ENCODE measurements at places on chromosomes 6 and 20.

DNA sequence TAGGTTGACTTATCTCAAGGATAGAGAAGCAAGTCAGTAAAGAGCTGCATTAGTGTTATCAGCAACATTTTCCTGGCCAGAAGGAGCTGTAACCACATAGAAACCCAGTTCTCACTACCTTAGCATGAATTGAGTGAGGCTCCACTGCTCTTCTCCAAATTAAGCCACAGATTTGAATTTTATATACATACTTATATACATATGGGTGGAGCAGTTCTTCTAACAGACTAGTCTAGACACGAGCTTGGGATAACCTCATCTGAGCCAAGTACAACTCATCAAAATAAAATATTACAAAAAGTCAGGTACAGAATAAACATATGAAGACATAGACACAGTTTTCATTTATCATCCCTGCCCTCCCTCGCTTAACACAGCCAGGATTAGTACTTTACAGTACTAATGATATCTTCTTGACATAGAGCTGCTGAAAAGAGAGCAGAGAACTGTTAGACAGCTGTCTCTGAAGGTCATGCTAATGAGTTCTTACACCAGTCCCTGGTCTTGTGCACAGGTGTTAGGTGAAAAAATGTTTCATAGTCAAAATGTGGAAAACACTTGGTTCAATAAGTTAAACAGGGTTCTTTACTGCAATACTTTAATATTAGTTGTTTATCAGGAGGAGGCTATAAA is 147.4 kb upstream of the HTR1E start:
- DNase-seq: no peak

GRCh38 chr6:124961777-124962638 is at the start of gene RNF217:
RNF217 (plus strand) TSS chr6:124962437; CDS start chr6:124962545, 108 bp downstream.
- no peak for DNase-seq

- DNase-seq: no peak
Observed at GRCh38 chr6:3683331-3683730, 68.2 kb downstream of the PXDC1 start.

DNA sequence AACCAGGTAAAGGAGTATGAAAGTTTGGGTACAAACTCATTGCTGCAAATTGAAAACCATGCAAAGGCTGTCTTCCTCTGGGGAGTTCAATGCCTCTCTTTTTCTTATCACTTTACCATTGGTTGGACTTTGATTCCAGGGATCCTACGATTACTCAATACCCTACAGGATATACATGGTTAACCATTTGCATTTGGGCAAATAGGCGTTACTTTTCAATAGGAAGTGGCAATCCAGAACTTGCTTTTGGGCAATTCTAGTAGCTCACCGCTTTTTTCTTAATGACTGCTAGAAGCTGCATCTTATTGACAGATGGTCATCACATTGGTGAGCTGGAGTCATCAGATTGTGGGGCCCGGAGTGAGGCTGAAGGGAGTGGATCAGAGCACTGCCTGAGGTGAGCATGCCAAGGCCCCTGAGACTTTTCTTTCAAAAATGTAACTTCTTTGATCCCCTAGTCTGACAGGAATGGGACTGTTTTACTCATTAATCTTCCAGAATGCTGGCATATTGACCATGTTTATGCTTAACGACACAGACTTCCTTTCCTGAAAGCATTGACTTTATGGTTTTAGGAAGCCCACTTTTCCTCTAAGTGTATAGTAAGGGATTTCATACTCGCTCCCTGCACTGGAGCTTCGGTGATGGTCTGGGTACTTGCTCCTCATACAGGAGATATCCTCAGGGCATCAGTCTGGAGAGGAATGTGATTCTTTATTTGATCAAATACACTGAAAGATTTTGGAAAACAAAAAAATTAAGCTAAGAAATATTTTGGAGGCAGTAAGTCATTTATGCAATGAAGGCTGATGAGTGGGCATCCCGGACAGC is at the start of gene CCR6:
TSS of gene CCR6 (plus strand) at position 270 of the 831 bp plus-strand sequence. CDS start 13,039 bp downstream, outside the sequence.
- no peak for DNase-seq

- no peak for DNase-seq
Observed at GRCh38 chr6:120116343-120116742, 766.8 kb upstream of the MAN1A1 start.

DNA sequence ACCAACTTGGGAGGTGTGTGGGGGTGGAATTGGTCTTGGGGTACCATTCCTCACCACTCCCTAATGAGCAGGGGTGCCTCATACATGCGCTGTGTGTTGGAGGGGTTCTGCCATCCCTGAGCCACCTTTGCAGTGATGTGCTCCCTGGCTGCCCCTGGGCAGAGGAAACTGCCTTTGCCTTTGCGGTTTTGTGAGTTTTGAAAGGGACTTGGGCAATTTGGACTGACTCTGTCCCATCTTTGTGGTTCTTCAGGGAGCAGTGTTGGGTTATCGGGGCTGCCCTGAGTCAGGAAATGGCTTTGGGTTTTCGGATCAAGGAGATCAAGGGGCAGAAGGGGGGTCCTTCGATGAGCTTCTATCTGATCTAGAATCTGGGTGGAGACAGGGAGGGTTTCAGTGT is 3.9 kb upstream of the PHACTR3 start:
- no peak for DNase-seq

DNA sequence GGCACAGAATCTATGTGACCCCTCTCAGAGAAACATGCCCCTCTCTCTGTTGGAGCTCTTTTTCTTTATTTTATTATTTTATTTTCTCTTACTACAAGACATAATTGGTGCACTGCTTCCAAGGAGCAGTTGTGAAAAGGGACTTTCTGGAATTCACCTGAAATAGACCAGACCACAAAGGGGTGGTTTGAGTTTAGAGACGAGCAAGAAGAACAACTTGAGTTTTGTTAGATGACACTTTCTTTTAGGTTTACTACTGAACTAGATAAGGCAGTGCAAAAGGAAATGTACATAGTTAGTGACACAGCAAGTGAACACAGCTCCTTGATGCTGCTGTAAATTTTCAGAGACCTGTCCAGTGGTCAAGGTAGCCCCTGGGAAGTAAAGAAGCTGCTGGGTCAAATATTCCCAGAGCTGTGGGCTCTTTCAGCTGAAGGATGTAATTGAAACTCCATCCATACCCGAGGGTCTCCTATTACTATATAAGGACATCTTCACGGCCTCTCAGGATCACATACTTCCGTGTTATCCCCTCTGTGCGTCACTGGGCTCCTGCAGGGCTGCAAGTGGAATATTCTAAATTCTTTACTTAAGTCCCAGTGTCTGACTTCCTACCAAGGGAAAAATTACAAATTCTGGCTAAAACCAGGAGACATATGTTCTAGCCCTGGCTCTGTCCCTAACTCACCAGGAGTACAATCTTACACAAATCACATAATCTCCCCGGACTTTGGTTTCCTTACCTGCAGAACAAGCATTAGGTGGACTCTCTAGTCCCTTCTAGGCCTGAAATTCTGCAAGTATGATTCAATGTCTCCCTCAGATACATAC is 69.1 kb upstream of the ADTRP start:
- no peak for DNase-seq

- no peak for DNase-seq
Observed at GRCh38 chr20:6566821-6567220, 200.7 kb upstream of the BMP2 start.

DNA sequence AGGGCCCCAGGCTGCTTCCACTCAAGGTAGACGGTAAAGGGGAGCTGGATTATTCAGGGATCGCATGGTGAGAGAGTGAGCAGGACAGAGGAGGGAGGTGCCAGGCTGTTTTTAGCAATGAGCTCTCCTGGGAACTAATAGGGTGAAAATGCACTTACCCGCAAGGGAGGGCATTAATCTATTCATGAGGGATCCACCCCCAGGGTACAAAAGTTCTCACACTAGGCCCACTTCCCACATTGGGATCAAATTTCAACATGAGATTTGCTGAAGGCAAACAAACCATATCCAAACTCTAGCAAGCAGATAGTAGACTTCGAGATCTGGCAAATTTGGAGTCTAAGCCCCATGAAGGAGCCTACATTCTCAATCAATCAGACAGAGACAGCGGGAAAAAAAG is 408.6 kb downstream of the RNF144B start:
- no peak for DNase-seq

DNA sequence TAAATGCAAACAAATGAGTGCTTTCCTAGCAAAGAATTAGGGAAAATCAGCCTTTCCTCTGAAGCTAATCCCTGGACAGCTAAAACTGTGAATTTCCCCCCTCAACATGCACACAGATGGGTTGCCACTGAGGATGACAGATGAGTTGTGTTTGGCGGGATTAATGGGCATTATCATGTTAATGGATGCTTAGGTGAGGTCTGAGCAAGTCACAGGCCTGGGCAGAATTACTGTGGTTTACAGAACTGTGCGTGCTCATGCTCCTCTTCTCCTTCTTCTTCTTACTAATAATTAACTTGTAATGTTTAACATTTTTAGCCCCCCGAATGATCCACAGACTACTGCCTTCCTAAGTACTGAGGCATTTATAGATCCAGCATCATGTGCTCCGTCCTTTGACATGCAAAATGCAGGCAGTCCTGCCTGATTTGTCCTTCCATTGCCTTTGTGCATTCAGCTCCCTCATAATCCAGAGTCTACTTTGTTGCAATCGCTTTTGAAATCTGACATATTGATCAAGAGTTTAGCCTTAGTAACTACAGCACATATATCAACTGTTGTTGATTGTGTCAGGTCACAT is 753.4 kb upstream of the MMS22L start:
- DNase-seq: no peak

Data from NCI-H2081 treated with DMSO at 0.1 percent for 48 hours (cell line).